ENCODE measurements at places on chromosomes 7 and 10.

DNA sequence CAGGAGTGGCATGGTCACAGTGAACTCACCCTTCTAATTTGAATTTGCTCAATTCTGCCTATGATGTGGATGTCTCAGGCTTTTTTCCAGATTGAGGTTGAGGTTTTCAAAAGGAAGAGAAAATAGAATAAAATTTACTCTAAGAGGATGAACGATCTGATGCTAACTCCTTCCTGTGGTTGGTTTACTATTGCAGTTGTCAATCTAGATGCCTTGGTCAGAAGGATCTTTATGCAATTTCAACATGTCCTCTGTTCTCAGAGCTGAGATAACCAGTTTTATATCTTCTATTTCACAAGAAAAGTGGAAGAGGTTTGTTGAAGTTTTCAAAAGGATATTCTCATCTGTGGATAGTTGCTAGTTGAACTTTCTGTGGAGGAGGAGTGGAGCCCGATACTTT is 150.7 kb upstream of the WDR11 start:
- no peak for DNase-seq

DNA sequence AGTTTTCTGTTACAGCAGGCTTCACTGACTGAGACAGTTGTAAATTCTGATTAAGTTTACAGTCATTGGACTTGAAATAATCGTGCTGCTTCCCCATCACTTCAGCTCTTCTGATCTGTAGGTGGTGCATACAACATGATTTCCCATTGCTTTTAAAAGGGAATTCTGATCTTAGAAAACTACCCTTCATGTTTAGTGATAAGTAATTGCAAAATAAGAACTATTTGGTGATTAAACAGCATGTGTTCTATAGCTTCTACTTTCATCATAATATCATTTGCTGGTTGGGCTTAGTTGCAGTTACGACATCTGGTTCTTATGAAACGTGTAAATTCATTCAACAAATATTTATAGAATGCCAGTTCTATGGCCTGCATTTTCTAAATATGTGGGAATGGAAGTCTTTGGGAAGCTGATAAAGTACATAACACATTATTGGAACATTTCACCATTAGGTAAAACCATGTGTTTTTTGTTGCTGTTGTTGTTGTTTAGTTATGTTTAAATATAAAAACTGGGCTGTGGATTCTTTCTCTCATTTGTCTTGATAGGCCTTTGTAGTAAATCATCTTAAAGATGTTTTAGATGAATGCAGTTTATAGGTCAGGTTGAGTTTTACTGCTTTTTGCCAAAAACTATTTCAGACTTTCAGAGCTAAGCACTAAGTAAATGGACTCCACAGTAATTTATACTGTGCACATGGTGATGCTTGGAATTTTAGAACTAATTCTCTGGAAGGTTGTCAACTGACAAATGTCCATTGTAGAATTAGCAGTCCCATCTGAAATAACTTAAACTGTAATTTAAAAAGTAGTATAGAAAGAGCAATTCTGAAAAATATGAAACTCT is 13.1 kb downstream of the GNAI1 start:
- DNase-seq, result no peak

DNA sequence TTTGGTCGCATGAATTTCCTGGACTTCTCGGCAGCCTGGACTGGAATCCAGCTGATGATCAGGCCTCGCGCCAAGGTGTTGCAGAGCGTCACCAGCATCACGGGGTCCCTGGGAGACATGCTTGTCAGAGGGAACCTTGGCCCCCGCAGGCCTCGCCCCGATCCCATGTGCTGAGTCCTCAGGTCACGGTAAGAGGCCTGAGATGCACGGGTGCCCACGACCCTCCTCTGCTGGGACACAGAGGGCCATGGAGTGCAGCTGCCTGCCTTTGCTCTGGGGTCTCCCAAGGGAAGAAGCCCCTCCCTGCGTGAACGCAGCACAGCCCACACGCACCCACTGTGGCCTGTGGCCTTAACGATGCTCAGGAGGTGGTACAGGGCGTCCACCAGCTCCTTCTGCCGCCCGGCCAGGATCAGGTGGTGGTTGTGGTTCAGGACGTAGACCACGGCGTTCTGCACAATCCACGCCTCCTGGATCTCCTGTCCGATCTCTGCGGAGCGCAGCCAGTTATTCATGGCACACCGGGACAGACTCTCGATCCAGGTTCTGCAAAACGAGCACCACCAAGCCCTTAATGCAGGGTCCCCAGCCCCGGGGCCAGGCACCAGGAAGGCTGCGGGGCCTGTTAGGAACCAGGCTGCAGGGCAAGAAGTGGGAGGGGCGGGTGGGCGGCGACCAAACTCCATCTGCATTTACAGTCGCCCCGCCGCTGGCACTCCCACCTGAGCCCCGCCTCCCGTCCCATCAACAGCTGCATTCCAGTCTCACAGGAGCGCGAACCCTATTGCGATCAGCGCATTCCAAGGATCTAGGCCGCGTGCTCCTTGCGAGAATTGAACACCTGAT is 29.4 kb downstream of the CFAP46 start:
- peak; percentile 25 for DNase-seq

DNA sequence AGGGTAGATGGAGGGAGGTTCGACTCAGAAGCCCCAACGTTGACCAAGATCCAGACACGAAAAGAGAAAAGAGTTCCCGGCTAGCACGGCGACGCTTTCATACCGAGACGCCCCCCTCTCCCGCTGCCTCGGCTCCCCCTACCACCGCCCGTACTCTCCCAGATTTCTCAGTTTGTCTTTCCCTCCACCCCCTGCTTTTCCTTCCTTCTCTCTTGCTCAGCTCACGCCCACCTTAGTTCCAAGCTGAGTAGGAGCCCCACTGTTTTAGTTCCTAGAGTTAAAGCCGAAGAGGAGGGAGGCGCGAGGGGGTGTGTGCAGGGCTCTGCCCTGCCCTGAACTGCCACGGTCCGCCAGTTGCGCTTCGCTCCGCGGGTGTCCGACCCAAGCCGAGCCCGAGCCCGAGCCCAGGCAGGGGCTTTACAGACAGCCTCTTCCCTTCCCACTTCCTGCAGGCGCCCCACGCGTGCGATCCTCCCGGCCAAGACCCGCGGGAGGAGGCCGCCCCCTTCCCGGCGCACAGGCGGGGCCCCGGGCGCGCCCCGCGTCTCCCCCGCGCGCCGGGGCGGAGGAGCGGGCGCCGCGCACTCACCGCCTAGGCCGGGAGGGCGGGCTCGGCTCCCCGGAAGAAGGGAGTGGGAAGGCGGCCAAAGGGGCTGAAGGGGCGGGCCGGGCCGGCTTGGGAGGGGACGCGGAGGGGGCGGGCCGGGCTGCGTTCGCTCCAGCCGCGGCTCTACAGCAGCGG is at the start of gene EPHB6:
Gene EPHB6 (plus strand): TSS at position 705 of the 742 bp plus-strand sequence. CDS start 8,152 bp downstream, outside the sequence.
- peak; percentile 63 for DNase-seq

GRCh38 chr7:69708857-69709256 is 110.6 kb downstream of the AUTS2 start:
- DNase-seq, result no peak

GRCh38 chr10:123086281-123086680 is 49.5 kb upstream of the HMX3 start:
- no peak for DNase-seq

GRCh38 chr7:115618676-115619075 is 411.9 kb downstream of the TFEC start:
- DNase-seq, result no peak

DNA sequence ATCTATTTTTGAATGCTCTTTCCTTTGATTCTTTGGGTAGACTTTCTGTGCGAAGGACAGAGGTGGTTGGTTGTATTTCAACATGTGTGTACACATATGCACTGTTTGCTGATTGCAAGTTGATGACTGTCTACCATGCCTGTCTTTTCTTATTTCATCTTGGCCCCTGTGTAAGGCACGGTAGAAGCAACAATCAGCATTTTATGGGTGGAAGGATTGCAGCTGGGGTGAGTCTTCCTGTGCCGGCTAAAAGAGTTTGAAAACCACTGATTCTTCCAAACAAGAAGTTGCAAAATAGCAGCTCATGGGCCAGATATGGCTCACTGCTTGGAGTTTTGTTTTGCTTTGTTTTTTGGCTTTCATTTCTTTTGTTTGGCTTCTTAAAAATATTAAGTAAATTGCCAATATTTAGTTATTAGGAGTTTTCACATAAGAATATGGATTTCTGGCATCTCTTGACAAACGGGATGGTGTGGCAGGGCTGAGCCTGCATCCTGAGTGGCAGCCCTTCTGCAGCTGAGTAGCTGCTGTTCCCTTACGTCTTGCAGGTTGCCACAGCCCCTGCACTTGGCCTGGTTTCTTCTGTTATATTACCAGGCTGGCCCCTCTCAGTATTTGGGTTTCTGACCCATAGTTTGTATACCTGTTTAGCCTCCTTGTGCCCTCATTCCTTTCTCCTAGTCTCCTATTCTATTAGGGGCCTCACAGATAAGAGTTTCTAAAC is 7.2 kb downstream of the ZNF862 start:
- no peak for DNase-seq

DNA sequence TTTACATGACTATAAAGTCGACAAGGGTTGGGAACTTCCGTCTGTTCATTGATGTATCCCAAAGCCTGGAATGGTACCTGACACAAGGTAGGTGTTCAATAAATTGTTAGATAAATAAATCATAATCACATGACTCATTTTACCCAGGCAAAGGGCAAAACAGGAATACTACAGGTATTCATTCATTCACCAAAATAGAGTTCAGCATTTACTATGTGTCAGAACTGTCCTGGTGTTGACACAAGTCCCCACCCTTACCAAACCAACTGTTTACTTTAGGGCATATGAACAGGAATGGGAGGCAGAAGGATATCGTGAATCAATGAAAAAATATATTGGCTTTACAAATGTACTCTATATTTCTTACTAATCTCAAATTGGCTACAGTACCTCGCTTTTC is 666 bp upstream of the YAE1 start:
- no peak for DNase-seq

DNA sequence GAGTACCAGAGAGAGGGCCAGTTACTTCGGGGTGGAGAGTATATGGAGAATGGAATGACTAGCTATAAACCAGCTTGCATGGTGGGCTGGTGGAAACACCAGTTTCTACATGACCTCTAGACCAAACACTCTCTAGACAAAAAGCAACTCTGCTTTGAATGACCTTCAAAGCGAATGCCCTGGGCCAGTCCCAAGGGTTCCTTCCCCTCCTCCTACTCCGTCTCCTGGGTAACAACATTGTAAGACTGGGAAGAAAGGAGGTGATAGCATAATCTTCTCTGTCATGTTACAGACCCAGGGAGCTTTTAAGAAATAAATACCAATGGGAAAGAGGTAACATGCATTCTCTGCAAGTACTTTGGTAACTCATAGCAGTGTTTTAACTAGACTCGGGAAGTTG is 7.4 kb downstream of the HK1 start:
- DNase-seq, result no peak

DNA sequence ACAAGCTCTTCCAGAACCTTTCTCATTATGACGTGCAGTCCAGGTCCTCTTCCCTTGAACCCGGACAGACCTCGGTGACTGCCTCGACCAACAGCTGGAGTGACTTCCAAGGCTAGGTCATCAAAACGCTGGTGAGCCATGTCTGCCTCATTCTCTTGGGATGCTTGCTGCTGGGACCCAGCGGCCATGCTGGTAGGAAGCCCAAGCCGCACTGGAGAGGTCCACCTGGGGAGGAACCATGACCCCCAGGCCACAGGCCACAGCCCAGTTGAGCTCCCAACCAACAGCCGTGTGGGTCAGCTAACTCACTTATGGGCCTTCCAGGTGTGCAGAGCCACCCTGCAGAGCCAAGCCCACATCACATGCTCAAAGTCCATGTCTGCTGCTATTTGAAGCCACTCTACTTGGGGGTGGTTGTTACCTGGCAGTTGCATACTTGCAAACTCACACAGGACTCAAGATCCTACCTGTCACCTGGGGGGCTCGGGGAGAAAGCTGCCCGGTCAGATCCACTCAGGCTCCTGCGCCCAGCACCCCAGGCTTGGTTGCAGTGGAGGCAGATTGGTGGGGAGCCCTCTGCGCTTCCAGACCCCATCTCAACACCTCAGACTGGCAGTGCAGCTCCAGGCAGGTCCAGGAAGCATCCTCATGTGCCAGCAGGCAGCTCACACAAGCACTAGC is 57.0 kb downstream of the MICALL2 start:
- no peak for DNase-seq

DNA sequence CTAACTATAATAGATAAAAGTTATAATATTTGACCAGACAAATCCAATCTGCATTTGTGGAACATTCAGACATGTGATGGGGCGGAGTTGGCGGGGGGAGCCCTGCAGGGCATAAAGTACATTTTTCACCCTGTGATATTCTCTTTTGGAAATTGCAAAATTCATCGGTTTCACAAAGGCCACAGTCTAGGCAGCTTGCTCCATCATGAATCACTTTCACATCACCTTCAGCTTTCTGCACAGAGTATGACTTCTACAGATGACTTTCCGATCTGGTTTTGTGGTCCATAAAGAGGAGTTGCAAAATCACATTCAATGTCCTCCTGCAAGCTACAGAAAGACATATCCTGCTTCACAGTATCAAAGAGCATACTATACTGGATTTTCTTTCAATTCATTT is 51.4 kb upstream of the APBB1IP start:
- no peak for DNase-seq

DNA sequence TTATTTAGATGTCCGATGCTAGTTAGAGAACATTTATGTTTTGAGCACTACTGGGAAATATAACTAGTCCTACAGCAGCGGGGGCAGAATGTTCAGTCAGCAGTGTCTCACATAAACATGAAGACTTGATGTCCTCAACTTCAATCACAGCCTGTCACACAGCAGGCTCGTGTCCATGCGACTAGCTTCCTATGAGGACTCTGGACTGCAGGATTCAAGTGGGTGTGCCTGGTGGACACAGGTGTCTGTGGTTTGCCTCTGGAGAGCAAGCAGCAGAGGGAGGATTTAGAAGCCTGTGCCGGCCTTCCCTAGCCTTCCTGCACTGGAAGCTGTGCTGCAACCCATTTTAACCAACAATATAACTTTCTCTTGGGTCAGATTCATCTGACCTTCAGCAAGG is 30.0 kb upstream of the LANCL2 start:
- no peak for DNase-seq
